ENCODE measurements at places on chromosomes 7 and 10.

- no peak for DNase-seq
Measured at GRCh38 chr10:51972733-51973346, 273.4 kb upstream of the CSTF2T start.

GRCh38 chr7:134639683-134640279 lies 6.9 kb upstream of the BPGM start:
- DNase-seq: no peak

GRCh38 chr7:32319012-32319382 lies 171.2 kb downstream of the LSM5 start:
- DNase-seq: no peak

GRCh38 chr7:157335236-157335635 lies 1.6 kb upstream of the DNAJB6 start:
- no peak for DNase-seq

DNA sequence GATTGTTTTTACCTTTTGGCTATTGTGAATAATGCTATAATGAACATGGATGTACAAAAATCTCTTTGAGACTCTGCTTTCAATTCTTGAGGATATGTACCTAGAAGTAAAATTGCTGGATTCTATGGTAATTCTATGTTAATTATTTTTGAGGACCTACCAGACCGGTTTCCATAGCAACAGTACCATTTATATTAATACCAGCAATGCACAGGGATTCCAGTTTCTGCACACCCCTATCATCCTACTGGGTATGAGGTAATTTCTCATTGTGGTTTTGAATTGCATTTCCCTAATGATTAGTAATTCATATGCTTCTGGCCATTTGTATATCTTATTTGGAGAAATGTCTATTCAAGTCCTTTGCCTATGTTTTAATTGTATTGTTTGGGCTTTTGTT lies 9.9 kb upstream of the PPP1R9A start:
- DNase-seq: no peak

- DNase-seq: no peak
Measured at GRCh38 chr10:47401874-47402640, 18.0 kb upstream of the ZNF488 start.

Measured in NCI-H187 (cell line).